Neural progenitor cell (in vitro differentiated cells): ENCODE measurements at places on chromosomes 7 and 10. TPM values are rescaled to one million over a fixed set of nuclear protein-coding genes. Genes with fewer than 3 reads are reported as not detected.

DNA sequence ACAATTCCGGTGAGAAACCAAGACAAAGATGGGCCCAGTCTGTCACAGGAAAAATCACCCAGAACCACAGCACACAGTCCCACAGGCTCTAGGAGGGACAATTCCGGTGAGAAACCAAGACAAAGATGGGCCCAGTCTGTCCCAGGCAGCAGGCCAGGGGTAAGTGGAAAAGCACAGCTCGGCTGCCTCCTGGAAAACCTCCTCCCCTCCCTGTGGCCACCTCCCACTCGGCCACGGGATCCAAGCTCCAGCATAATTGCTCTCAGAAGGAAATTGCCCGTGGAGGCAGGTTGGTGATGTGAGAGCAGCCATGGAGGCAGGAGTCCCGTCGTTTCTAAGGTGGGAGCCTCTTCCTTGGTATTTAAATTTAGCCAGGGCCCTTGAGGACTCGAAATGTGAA lies 95.7 kb downstream of the PLXNA4 start:
- H3K4me1 ChIP-seq = peaks cover 10% of the 10 kb centered on the region
- H3K4me3 ChIP-seq = no peak overlapping the region
- no peaks in the 10 kb centered on the region for H3K36me3 ChIP-seq
- no peaks in the 10 kb centered on the region for H3K27me3 ChIP-seq

DNA sequence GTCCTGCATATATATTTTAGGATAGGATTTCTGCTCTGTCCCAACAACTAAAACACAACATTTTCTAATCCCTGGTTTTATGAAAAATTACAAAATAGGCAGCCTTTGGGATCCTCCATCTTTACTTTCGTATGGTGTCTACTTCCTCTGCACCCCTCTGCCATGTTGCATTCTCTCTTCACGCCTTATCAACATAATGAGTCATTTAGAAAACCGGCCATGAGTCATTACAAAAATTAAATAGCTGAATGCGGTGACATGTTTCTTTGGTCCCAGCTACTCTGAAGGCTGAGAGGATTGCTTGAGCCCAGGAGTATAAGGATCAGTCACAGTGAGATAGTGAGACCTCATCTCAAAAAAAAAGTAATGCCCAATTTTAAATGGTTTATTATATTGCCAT lies 148.1 kb upstream of the CELF2 start:
- no peak for DNase-seq
- H3K4me1 ChIP-seq = peaks cover 11% of the 10 kb centered on the region
- no peak overlapping the region for H3K27ac ChIP-seq
- H3K36me3 ChIP-seq = no peaks in the 10 kb centered on the region
- no peaks in the 10 kb centered on the region for H3K27me3 ChIP-seq

- H3K4me3 ChIP-seq = no peak overlapping the region
- H3K36me3 ChIP-seq = no peaks in the 10 kb centered on the region
- DNase-seq = no peak
- H3K27me3 ChIP-seq = no peaks in the 10 kb centered on the region
Observed at GRCh38 chr10:43793704-43794103, 145.0 kb upstream of the ZNF32 start.

GFRA1 gene
- total RNA-seq = 14.0 and 14.6 TPM in 2 replicates

DNA sequence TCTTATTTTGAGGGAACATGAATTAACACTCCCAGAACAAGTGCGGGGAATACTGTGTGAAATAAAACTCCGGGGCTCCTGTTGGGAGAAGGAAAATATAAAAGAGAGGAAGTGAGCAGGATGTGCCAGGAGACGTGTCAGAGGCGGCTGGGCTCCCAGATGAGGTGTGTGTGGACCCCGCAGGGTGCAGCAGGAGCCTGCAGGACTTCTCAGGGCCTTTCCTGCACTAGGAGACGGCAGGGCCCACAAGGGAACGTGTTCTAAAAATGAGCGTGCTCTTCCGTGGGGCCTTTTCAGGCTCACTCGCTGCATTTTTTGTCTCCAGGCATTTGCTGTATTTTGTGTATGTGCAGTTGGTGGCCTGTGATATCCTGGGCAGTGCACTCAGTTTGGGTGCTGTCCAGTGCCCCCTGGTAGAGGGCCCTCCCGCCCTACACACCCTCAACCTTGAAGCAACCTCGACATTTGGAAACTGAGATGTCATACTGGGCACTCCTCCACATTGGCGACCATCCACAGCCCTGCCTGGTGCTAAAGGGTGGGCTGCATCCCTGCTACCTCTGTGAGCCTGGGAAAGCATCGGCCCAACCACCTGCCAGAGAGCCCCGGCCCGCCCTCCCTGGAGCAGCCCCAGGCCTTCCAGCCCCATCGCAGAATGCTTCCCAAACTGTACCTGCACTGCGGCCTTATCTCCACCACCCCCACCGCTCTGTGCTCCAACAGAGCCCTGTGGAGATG lies 35.2 kb upstream of the EN2 start:
- H3K4me1 ChIP-seq = no peaks in the 10 kb centered on the region
- no peak overlapping the region for H3K27ac ChIP-seq
- H3K27me3 ChIP-seq = peaks cover 59% of the 10 kb centered on the region
- DNase-seq = no peak
- H3K36me3 ChIP-seq = no peaks in the 10 kb centered on the region

DNA sequence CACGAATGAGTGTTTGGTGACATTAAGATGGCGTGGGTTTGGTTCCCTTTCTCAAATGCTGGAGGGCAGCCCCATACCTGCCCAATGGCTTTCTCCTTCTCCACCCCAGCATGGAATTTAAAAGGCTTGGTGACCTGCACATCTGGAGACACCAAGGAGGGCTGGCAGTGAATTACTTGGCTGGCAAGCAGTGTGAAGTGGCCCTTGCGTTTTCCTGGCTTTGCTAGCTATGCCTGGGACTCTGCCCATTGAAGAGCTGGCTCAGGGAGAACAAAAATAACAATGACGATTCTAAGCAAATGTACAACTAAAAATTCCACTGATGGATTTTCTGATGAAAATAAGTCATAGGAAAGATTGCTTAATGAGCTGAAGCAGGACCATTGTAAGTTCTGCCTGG lies 203.7 kb downstream of the CYP26A1 start:
- H3K36me3 ChIP-seq = no peaks in the 10 kb centered on the region
- H3K4me1 ChIP-seq = peaks cover 32% of the 10 kb centered on the region
- H3K4me3 ChIP-seq = no peak overlapping the region
- H3K27me3 ChIP-seq = no peaks in the 10 kb centered on the region

DNA sequence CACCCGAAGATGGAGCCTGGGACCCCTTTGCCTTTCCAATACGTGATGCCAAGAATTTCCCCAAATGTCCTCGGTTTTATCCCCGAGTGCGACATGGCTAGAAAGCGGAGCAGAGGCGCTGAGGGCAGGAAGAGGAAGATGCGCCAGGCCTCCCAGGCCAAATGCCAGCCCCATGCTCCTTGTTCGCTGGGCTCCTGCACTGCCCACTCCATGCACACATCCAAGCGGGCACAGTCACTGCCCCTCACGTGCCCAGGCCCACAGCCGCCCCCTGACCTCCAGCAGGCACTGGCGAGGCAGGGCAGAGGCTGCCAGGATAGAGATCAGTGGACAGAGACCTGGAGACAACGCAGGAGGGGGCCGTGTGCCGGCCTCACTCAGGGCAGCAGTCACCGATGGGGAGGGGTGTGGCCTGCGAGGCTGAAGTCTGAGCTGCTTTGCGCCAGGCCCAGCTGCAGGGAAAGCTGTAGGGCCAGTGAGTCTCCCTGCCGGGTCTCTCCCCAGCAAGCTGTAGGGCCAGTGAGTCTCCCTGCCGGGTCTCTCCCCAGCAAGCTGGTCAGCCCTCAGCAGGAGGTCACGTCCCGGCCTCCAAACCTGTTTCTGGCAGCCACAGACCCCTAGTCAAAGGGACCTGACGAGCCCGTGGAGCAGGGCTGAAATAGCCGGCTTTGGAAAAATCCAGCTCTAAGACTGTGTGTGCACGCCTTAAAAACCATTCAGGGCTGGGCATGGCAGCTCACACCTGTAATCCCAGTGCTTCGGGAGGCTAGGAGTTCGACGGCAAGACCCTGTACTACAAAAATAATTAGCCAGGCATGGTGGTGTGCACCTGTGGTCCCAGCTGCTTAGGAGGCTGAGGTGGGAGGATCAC lies 100.6 kb upstream of the DIP2C start:
- H3K27me3 ChIP-seq = peaks cover 12% of the 10 kb centered on the region
- H3K27ac ChIP-seq = no peak overlapping the region
- no peaks in the 10 kb centered on the region for H3K36me3 ChIP-seq
- peak; percentile 63 for DNase-seq
- peaks cover 8% of the 10 kb centered on the region for H3K4me1 ChIP-seq

AHR gene
- total RNA-seq = 5.0 and 5.7 TPM in 2 replicates

DNA sequence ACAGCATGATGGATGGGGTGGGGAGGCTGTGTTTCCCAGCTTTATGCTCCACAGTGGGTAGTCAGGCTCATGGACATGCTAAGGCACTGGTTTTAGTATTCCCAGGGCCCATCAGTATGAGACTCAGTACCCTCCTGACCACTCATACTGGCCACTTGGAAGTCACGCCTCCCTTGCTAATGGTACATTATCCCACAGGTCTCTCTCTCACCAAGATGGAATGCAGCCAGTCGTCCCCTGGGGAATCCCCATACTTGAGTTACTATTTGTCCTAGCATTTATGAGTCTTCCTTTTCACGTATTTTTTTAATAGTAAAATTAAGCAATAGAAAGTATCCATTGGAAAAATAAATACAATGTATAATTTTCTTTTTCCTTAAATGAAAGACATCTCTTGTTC lies 80.6 kb upstream of the TBX20 start:
- no peaks in the 10 kb centered on the region for H3K4me1 ChIP-seq
- no peak for DNase-seq
- H3K27me3 ChIP-seq = no peaks in the 10 kb centered on the region
- no peak overlapping the region for H3K4me3 ChIP-seq
- H3K27ac ChIP-seq = no peak overlapping the region

NXPH1 gene
- total RNA-seq = 0.71 TPM in 1 of 2 replicates, not detected in the other

- DNase-seq = no peak
- no peaks in the 10 kb centered on the region for H3K36me3 ChIP-seq
- H3K4me3 ChIP-seq = no peak overlapping the region
- H3K27ac ChIP-seq = no peak overlapping the region
Observed at GRCh38 chr10:63703740-63704345, 182.6 kb downstream of the REEP3 start.

DNA sequence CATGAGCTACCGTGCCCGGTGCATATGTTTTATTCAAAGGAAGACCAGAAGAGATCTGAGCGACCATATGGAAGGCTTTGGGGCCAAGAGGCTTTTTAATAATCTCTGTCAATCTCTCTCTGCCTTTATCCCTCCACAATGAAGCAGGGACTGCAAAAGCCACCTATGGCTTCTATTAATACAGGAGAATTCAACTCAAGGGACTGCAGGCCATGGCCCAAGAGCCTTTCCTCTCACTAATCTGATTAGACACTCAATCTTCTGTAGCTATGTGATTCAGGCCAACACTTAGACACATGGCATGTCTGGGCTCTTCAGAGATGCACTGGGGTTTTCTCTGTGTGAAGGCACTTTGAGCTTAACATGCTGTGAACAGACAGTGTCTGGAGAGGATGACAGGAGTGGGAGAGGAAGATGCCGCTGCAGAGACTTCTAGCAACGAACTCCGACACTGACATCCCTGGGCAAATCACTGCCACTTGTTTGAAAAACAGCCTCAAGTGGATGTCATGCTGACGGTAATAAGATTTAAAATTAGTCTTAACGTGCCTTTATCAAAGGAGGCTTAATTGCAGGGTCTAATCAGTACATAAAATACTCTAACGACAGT lies 114.4 kb upstream of the AOAH start:
- H3K4me1 ChIP-seq = peaks cover 6% of the 10 kb centered on the region
- H3K4me3 ChIP-seq = no peak overlapping the region
- no peak for DNase-seq
- H3K27me3 ChIP-seq = no peaks in the 10 kb centered on the region

DNA sequence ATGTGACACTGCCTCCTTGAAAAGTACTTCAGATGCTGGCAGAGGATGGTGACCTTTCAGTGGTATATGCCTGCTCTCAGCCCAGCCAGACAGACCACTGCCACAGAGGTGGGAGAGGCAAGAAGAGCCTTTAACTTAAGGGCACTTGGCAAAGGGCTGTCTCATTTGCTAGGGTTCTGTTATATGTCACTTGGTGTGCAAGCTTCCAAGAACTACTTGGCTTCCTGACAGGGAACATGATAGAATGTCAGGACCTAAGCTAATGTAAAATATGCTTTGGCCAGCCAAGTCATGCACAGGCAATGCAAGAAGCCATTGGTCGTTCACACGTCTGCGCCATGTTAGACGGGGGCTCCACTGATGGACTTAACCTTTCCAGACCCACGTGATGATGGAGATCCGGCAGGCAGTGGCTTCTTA lies 54.7 kb downstream of the RBM20 start:
- no peak for DNase-seq
- H3K36me3 ChIP-seq = no peaks in the 10 kb centered on the region
- no peak overlapping the region for H3K27ac ChIP-seq
- no peak overlapping the region for H3K4me3 ChIP-seq
- H3K27me3 ChIP-seq = no peaks in the 10 kb centered on the region

DNA sequence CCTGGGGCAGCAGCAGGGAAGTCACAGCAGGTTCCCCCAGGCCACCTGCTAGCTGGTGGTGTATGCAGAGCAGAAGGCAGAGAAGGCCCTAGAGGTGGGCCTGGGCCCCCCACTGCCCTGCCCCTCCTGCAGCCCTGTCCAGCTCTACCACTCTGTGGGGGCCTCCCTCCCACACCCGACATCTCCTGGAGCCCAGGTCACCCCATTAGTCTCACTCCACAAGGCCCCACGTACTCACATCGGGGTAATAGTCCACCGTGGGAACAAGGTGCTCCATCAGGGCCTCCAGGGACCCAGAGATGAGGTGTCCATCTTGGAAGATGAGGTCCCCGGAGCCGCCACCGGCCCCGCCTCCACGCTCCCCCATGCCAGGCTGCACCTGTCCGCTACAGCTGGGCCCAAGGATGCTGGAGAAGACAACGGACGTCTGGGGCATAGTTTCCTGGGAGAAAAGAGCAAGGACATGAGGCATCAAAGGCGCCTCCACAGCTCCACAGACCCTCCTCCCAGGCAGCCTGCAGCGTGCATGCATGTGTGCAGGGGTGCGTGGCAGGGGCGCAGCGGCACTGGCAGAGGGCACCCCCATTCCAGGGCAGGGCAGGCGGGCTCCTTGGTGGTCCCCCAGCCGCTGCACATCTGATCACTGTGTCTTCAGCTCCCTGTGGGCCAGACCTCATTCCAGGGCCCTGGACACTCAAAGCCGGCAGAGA lies 61.0 kb downstream of the RASGEF1A start:
- H3K27ac ChIP-seq = no peak overlapping the region
- no peak for DNase-seq
- no peaks in the 10 kb centered on the region for H3K36me3 ChIP-seq

DNA sequence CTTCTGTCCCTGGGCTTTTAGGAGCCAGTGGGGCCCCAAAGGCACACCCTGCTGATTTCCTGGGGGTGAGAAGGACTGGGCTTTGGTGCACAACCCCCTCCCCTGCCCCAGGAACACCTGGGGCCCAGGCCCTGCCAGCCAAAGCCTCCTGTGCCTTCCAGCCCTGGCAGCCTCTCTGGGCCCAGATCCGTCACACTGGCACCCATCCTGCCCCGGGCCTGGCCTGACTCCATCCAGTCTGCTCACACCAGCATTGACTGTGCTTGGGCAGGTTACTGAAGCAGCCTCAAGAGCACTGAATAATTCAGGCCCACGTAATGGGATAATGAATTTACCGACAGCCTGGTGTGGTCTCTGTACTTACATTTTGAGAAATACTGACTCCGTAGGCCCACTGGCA lies 12.0 kb upstream of the COMTD1 start:
- H3K36me3 ChIP-seq = no peaks in the 10 kb centered on the region
- no peak overlapping the region for H3K4me3 ChIP-seq
- H3K27ac ChIP-seq = no peak overlapping the region
- DNase-seq = no peak
- no peaks in the 10 kb centered on the region for H3K27me3 ChIP-seq
